ENCODE measurements at places on chromosomes 2 and 18. TPM values are rescaled to one million over a fixed set of nuclear protein-coding genes. Genes with fewer than 3 reads are reported as not detected.

SCYGR2 gene
- total RNA-seq: not detected

SKA1 gene
- total RNA-seq: 1.9 TPM

RAB17 gene
- total RNA-seq: not detected

TUBA4B gene
- total RNA-seq: not detected

SPATA3 gene
- not detected for total RNA-seq

OR6B2 gene
- total RNA-seq: not detected

UGT1A8 gene
- not detected for total RNA-seq

Measured in parietal lobe (tissue), 2 donors.